ENCODE measurements at places on chromosomes 4 and X.
A peak's percentile ranks its signal among the peaks of the same experiment; 100 is the strongest.

- no peak for DNase-seq
Measured at GRCh38 chr4:154014407-154015321, 225.8 kb upstream of the SFRP2 start.

DNA sequence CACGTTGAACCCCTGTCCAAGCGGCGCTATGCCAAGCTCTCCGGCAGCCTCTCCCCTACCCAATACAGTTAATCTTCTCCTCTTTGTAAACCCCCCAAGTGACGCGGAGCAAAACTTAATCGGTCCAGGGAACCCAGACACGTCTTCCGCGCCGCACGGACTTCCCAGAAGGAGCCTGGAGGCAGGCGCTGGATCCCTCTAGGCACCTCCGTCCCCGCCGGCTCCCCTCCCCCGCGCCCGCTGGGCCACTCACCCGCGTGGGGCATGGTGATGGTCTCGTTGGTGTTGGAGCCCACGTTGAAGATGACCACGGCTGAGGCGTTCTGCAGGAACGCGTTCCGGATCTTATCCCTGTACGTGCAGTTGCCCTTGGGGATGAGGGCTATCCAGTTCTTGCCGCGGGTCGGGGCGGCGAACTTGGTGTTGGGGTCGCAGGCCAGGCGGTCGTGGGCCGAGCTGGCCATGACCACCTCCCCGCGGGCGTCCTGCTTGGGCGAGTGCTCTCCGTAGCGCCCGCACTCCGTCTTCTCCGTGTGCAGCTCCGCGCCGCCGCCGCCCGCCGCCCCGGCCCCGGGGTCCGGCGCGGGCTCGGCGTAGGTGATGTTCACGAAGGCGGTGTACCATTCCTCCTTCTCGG lies 1.1 kb downstream of the RNF150 start:
- DNase-seq, result peak; percentile 16

DNA sequence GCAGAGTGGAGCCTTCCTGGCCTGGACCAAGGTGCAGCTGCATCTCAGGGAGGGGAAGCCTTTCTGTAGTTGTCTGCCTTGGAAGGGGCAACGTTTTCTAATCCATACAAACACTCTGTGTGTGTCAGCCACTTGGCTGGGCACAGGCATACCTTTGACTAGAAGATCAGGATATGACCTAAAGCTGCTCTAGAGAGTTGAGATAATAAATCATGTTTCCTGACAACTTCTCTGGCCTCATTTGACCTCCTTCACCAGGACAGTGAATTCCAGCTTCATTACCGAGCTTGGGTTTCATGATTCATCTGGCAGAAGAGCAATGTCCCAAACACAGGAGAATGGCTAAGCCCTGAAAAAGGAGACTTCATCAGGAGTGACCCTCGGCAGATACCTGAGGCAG lies 89.6 kb upstream of the KIT start:
- DNase-seq, result no peak

DNA sequence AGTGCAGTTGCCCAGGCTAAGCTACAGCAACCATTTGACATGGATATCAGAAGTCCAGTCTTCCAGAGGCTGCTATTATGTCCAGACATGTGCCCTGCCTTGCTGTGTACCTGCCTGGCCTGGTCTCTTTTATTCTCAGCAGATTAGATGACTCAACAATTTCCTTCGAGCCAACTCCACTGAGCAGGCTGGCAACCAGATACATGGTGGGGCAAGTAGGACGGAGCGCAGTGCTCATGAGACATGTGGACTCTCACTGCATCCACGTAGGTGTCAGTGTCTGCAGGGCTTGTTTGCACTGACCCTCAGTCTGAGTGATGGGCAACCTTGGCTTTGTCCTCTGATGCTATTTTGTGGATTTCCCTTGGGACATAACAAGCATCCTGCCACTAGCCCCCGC lies 7.2 kb upstream of the MAGEA11 start:
- no peak for DNase-seq

GRCh38 chr4:18051281-18051680 lies 29.7 kb upstream of the LCORL start:
- no peak for DNase-seq

GRCh38 chr4:137663251-137664045 lies 131.2 kb upstream of the PCDH18 start:
- no peak for DNase-seq

GRCh38 chr4:116639070-116639577 lies 446.3 kb downstream of the TRAM1L1 start:
- DNase-seq, result no peak

GRCh38 chrX:50978920-50979682 lies 68.6 kb downstream of the BMP15 start:
- no peak for DNase-seq

- no peak for DNase-seq
Measured at GRCh38 chrX:20394451-20394850, 127.7 kb upstream of the RPS6KA3 start.

GRCh38 chr4:165198329-165198728 lies 9.0 kb upstream of the KLHL2 start:
- no peak for DNase-seq

DNA sequence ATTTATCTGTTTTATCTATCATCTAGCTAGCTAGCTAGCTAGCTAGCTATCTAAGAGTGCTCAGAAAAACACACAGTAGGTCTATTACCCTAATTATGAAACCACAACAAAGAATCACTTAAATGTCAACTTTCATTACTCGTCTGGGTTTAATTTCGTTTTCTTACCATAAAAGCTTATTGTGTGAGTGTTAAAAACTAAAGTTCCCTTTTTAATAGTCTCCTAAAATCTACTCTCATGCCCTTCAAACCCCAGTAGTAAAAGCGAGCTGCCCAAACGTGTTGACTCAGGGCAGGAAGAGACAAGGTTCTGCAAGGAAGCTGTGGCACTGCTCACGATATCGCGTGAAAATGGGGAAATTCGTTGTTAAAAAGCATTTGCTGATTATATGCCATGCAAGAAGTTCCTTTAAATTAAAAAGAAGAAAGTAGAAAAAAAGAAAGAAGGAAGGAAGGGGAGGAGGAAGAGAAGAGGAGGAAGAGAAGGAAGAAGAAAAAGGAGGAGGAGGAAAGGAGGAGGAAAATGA lies 595 bp downstream of the MBNL3 start:
- DNase-seq, result peak; percentile 22

DNA sequence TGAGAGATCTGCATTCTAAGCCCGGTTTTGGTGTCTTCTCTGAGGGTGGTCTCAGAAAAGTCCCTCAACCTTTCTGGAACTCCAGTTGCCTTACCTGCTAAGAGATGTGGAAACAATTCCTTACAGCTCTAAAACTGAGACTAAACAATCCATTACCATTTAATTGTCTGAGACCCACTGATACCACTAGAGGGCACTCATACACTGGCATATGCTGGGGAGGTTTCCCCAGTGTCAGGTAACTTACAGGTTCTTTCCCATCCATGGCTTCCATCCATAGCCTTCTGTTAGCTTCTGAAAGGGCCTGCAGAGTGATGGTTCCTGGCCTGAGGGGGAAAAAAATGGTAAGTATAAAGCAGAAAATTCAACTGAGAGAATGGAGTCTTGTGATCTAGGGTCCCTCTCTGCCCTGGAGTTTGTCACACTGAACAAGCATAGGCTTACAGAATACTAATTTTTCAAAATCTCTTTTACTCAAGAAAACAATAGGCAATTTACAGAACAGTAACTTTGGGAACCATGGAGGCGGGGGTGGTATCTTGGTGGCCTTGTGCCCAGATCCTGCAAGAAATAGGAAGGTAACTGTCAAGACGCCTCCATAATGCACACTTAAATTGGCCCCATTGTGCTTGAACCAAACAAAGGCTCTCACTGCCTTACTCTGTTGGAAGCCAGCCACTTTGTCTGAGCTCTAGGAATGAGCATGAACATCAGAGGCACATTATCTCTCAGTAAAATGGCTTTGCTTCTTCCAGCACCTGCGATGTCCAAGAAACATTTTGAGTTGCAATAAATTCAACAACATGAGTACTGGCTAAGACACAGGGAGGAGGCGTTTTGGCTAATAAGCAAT lies 236.1 kb downstream of the OPHN1 start:
- DNase-seq, result peak; percentile 57

GRCh38 chr4:2925496-2925895 lies 37.7 kb downstream of the NOP14 start:
- DNase-seq, result no peak

- no peak for DNase-seq
Measured at GRCh38 chr4:14749910-14750309, 252.4 kb upstream of the CPEB2 start.

DNA sequence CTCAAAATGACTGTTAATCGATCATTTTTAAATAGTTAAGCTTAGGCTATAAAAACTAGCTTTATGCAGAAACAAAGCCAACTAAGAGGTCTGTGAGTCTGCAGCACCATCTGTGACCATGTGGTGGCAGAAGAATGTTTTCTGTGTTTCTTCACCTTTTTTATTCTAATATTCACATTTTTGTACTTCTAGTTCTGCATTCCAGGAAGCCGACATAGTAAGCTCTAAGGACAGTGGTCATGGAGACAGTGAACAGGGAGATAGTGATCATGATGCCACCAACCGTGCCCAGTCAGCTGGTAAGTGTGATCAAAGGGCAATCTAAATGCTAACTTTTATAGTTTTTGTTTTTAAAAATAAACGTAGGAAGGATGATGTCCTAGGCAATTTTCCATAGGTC lies 5.6 kb downstream of the PCDH10 start:
- DNase-seq, result no peak

GRCh38 chrX:154733066-154733425 lies 17.8 kb downstream of the GAB3 start:
- no peak for DNase-seq

GRCh38 chr4:141349236-141349635 lies 128.5 kb downstream of the ZNF330 start:
- no peak for DNase-seq

GRCh38 chr4:115973768-115974167 lies 860.3 kb upstream of the NDST4 start:
- no peak for DNase-seq

- DNase-seq, result no peak
Measured at GRCh38 chr4:48336146-48336870, 5.0 kb upstream of the SLAIN2 start.

GRCh38 chr4:85092536-85092935 lies 126.0 kb upstream of the WDFY3 start:
- peak; percentile 87 for DNase-seq

DNA sequence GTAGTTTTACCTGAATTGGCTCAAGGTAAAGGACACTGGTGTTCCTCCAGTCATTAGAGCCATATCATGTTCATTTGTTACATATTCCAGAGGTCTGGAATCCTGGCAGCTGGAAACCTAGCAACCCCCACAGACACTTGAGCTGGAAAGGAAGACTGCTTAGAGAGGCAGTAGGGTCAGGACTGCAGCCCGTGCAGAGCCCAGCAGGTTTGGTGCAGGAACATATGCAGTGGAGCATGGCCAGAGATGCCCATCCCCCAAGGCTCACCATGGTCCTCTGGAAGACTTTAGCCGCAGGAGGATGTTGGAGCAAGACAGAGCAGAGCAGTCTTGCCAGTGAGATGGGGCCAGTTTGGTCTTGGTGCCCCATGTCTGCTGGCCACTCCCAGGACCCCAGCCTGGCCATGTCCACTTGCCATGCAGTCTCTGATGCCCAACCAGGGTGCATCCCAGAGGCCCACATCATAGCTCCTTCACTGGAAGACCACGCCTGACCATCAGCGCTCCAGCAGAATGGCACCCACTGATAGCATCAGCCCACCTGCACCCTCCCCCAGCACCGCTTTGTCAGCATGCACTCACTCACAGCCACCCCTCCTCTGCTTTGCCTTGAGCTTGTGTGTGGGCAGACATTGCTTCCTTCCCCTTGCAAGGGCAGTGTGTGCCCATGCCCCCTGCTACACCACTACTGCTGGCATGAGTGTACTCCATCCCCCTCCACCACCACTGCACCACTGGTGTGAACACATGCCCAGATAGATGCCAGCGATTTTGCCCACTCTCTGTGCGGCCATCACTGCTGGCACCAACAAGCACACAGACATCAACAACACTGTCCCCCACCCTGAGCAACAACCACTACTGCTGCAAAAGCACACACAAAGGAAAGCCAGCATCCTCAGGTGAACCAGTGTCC lies 190.3 kb upstream of the SPOCK3 start:
- DNase-seq, result no peak

GRCh38 chr4:26570596-26570995 lies 13.3 kb upstream of the TBC1D19 start:
- DNase-seq, result no peak

DNA sequence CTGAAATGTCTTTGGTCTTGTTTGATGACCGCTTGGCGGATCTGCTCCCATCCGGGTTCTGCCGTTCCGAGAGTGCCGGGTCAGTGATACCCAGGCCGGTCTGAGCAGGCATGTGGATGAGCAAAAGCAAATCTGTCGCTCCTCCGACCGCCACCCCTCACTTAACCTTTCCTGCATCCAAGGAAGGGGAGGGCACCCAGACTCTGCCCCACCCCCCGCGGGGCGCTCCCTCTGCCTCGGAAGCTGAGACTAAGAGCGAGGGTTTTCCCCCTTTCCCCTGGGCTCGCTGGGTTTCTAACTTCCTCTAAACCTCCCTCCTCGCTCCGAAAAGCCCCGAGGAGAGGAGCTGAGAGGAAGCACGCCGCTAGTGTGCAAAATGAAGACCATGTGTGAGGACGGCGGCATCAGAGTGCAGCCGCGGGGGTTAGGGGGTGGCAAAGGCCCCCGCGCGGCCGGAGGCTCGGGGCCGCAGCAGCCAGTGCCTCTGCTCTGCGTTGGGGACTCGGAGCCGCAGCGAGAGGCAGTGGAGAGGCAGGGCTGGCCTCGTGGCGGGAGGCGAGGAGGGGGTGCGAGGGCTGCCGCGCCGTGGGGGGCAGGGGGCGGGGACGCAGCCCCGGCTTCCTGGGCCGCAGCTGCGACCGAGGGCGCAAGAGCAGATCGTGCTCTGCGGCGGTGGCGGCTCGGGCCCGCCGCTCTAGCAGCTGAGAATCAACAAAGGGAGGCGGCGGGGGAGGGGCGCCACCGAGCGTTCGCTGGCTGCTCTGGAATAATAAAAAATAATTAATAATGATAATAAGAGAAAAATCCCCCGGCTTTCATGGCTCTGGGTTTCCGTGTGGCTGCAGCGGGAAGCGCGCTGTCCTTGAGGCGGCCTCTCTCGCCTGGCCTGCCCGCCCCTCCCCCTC lies 55.8 kb upstream of the BCOR start:
- peak; percentile 74 for DNase-seq

- DNase-seq, result no peak
Measured at GRCh38 chr4:149223659-149224058, 592.0 kb downstream of the IQCM start.

- DNase-seq, result peak; percentile 33
Measured at GRCh38 chr4:92307181-92307580, 3.4 kb downstream of the GRID2 start.

DNA sequence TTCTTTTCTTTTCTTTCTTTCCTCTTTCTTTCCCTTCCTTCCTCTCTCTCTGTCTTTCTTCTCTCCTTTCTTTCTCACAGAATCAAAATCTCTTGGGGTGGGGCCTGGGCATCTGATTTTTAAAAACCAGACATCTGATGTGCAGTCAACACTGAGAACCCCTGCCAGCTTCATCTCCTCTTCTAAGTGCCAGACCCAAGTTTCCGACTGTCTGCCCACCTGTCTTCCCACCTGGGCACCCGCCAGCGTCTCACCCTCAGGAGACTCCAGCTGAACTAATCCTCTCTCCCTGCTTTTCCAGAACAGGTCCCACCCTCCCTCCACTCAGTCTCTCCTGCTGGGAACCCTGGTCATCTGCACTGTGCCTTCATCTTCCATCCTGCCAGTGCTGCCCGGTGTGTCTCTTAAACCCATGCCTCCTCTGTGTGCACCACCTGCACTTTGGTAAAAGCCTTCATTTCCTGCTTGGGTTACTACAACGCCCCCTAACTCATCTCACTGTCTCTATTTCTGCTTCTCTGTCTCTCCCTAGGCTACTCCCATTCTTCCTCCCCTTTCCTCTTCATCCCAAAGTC lies 2.8 kb downstream of the SOD3 start:
- peak; percentile 63 for DNase-seq

All from NCI-H2171 treated with DMSO at 0.1 percent for 48 hours (cell line).